CD4-positive, alpha-beta T cell treated with Interferon alpha-2 for 1 hour (primary cell): ENCODE measurements at places on chromosomes 4 and X.

DNA sequence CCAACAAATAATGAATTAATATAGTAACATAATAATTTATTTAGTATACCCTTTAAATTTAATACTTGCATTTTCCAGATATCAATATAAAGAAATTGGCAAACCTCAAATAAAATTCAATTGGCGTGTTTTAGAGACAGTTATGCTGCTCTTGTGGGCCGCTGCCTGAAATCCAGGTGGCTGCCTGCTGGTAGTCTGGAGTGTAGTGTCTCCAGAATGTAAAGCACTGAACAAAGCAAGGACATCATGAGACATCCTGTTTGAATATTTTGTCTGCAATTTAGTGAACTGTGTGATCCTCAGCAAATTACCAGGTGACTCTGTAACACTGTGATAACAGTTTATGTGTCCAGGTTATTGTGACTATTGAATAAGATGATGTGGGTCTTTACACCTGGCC is 29.9 kb downstream of the ZFP42 start:
- DNase-seq = no peak

GRCh38 chrX:31397119-31397518 is 325.3 kb upstream of the FTHL17 start:
- DNase-seq = no peak

GRCh38 chr4:128565565-128566186 is 243.8 kb upstream of the JADE1 start:
- peak; percentile 9 for DNase-seq

DNA sequence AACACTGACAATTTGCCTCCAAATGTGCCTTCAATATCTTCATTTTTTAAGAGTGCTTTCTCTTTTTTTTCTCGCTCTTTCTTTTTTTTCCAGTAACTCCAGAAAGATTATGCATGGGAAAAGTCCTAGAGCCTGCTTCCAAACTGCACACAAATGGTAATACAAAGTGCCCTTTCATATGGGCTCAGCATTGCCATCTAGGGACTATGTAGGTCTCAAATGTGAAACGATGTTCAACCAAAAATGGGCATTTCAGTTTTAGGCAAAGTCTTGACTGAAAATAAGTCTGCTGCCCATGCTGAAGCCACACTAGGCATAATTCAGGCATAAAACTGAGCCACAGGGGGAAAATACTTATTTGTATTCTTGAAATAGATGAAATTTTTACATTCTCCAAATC is 65.6 kb downstream of the SYNPO2 start:
- DNase-seq = no peak

DNA sequence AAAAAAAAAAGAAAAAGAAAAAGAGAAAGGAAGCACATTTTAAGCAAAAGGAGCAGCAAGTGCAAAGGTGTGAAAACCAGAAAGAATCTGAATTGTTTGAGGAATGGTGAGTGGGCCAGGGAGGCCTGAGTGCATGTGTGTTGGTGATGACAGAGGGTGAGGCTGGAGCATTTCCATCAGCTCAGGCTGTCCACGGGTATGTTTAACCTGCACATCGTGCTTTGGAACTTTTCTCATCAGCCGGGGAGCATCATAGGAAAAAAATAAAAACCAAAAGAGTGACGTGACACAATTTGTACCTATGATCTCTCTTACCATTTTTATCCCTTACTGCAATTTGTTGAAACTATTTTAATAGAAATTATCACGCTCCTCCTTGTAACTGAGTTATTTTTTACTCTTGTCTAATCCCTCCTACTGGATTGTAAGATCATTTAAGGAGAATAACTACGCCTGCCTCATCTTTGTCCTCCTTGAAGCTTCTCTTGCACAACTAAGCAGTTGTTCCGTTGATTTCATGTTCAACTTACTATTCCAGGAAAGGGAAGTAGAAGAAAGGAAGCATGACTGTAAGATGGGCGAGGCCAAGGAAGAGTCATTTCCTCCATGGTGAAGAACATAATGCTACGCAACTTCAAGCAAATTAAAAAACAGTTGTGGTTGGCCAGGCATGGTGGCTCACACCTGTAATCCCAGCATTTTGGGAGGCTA is 7.0 kb downstream of the PALLD start:
- DNase-seq = peak; percentile 65

GRCh38 chrX:9525511-9526248 is 60.8 kb downstream of the TBL1X start:
- no peak for DNase-seq

DNA sequence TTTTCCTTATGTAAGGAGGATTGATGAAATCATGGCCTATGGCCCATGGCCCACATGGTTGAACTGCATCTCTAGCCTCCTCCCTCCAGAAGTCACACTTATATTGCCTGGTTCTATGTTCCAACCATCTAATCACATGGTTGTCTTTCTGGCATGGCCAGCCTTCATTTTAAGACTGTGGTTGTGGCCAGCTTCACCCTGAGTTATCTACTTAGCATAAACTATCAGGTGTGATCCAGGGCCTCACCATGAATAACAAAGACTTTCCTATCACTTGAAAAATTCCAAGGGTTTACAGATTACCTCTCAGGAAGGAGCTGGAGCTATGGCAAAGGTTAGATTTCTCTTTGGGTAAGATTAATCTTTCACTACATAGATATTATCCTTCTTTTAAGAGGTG is 222.8 kb downstream of the SNCA start:
- no peak for DNase-seq

DNA sequence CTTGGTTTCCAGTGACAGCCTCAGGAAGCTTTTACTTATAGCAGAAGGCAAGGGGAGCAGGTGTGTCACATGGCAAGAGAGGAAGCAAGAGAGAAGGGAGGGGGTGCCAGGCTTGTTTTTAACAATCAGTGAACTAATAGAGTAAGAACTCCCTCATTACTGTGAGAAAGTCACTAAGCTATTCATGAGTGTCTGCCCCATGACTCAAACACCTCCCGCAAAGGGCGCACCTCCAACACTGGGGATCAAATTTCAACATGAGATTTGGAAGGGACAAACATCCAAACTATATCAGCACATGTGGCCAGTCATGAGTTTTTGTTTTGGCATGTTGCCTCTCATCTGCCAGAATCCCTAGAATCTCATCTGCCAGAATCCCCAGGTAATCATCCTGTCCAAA is 183.5 kb upstream of the C1QTNF7 start:
- DNase-seq = no peak

- no peak for DNase-seq
These were observed 506.7 kb downstream of the PCDH18 start for GRCh38 chr4:137025484-137026059.

GRCh38 chr4:103046416-103047290 is 27.1 kb upstream of the SLC9B1 start:
- DNase-seq = peak; percentile 66

GRCh38 chrX:72123471-72124185 is 8.1 kb downstream of the RTL5 start:
- DNase-seq = peak; percentile 42

DNA sequence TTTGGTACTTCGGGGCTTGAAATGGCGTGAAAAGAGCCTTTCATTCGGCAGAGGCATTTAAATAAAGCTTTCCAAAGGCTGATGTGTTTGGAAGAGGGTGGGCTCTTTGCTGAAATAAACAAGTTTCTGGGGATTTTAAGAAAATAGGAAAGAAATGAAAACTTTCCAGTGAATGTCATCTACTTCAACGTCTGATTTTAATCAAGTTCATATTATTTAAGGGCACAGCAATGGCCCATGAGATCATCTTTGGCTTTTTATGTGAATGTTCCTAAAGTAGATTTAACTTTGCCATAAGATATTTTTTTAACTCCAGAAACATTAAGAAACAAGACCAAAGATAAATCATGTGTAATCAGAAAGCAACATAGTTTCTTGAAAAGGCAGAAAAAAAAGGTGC is 69.8 kb upstream of the TTC29 start:
- no peak for DNase-seq

DNA sequence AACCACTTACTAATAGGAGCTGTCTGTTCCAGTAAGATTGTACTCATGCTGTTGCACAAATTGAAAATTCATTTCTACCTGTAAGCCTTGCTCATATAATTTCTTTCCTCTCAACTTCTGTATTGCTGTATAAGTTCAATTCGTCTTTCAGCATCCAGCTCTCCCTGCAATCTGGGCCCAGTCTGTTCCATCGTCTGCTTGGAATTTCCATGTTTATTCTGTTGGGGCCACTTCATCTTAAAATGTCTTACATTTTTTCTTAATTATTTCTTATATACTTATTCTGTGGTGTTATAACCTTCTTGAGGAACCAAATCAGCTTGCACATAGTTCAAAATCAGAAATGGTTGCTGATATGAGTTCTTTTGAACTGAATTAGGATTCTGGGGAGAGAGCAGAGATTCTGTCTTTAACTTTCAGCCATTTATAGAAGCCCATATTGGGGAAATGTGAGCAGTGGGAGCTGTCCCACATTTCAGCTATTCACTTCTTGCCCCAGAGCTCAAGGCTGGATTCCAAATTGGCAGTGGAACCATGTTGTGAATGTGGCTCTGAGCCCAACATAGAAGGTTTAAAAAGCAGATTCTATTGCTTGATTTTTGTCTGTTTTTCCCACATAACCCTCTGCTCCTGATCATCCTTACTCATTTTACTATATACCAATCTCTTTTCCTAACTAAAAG is 291.9 kb downstream of the BMPR1B start:
- DNase-seq = no peak

DNA sequence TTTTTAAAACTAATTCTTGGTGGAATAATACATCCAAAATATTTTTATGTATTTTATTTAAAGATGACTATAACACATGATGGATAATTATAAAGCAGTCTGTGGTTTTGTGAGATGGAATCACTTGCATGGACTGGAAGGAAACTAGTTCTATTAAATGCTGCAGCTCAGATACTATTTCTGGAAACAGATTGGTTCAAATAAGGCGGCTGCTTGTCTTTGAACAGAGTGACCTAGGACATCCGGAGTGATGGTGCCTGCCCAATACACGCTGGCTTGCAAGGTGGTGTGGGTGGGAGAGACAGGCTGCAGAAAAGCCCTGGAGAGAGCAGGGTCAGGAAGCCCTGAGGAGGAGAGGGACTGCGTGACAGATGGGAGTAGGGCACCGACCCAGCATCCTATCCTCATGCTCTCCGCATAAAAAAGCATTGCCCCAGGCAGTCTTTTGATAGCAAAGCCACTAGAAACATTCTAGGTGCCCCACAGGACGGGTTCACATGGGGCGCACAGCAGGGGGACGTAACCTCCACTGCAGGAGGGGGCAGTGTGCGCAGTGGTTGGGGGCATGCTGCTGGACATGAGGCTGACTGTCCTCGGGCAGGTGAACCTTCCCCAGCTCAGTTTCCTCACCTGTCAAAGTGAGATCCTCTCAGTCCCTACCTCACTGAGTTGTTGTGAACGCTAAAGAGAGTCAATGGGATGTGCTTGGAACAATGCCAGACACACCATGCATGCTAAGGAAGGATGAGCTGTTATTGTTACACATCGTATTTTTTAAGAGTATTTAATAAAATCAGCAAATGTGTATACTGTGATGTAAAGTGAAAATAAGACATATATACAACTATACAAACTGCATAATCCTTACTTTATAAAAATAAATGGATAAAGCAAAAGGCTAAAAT is 71.3 kb downstream of the EVC2 start:
- no peak for DNase-seq

DNA sequence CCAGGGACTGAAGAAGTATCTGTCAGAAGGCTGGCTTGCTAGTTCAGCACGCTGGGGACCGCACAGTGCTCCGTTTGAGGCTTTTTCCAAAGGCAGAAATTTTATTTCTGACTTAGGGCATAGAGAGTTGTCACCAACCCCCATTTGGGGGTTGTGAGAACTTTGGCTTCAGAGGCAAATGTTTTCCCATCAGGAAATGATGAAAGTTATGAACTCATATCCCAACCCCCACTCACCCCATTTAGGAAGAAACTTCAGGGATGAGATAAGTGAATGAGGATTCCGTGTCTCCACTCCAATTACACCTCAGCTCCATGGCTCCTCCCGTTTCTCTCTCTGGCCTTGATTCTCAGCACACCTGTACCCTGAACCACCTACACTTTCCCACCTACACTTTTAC is 4.3 kb upstream of the WDR13 start:
- no peak for DNase-seq

DNA sequence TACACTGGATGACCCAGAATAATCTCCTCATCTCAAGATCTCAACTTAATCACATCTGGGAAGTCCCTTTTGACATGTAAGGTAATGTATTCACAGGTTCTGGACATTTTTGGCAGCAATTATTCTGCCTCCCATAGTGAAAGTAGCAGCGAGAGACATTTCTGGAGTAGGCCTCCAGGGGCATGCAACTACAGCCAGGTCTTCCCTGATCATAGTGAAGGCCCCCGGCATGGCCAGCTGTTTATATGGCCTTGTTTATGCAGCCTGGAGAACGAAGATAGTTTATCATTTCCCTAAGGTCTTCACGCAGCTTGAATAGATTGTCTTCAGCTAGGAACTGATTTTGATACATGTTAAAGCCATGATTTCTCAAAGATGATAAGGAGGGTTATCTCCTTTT is 139.9 kb downstream of the RNF150 start:
- no peak for DNase-seq

DNA sequence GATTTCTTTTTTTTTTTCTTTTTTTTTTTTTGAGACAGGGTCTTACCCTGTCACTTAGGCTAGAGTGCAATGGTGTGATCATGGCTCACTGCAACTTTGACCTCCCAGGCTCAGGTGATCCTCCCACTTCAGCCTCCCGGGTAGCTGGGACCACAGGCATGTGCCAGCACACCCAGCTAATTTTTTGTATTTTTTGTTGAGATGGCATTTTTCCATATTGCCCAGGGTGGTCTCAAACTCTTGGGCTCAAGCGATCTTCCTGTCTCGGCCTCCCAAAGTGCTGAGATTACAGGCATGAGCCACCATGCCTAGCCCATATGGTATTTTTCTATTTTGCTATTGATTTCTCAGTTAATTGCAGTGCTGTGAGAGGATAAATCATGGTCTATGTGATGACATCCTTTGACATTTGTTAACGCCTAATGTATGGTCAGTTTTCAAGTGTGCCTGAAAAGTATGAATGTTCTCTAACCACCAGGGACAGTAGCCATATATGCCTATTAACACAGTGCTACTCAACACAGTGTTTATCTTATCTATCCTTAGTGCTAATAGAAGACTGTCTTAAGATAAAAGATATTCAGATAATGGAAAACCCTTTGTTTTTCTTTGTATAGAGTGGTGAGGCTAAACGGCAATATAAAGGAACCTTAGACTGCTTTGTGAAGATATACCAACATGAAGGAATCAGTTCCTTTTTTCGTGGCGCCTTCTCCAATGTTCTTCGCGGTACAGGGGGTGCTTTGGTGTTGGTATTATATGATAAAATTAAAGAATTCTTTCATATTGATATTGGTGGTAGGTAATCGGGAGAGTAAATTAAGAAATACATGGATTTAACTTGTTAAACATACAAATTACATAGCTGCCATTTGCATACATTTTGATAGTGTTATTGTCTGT is 9.1 kb upstream of the HSPA4L start:
- no peak for DNase-seq

- no peak for DNase-seq
These were observed 34.3 kb upstream of the CPEB2 start for GRCh38 chr4:14967982-14968381.

- no peak for DNase-seq
These were observed 72.7 kb downstream of the GEMIN8 start for GRCh38 chrX:13956998-13957397.
